ENCODE measurements at places on chromosomes 6 and 20.

GRCh38 chr6:114346451-114346850 is 3.6 kb upstream of the HS3ST5 start:
- DNase-seq: no peak

DNA sequence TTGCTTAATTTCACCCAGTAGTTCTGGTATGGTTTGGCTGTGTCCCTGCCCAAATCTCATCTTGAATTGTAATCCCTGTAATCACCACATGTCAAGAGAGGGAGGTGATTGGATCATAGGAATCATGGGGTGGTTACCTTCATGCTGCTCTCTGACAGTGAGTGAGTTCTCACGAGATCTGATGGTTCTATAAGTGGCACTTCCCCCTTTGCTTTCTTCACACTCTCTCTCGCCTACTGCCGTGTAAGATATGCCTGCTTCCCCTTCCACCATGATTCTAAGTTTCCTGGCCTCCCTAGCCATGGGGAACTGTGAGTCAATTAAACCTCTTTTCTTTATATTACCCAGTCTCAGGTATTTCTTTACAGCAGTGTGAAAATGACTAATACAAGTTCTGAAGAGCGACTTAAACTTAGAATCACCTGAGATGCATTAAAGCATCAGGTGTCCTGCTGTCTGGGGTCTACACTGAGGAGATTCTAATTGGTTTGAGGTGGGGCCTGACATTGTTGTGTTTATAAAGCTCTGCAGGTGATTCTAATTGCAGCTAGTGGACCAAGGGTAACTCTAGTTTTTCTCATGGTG is 82.1 kb upstream of the DTNBP1 start:
- DNase-seq: peak; percentile 33

- DNase-seq: no peak
Observed at GRCh38 chr6:88013554-88013953, 34.1 kb upstream of the SPACA1 start.

DNA sequence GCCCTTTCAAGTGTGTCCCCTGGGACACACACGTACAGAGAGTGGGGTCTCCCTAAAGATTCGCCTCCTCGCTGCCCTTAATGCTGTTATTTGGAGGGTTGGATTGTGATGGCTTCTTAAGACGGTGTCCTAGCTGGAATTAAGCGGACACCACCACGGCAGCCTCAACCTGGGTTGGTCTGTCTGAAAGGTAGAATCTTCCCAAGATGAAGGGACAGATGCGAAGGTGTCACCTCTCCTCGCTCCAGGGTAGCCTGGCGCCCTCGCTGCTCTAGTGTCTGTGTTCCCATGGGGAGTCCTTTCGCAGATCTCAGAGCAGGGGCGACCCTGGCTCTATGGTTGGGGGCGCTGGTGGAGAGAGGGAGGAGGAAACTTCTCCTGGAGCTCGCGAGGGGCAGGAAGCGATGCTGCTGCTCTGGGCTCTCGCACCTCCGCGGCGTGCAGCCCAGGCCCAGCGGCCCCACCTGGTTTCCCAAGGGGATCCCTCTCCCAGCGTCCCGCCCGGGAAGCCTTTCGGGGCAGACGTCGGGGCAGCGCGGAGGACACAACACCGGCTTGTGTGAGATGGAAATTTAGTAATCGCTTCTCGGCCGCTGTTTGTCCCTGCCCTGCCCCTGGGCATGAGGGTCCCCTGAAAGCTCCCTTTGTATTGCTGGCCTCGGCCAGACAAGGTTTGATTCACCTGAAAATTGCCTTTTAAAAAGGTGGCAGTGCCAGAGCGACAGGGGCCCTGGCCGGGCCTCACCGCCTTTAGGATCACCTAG is 1.7 kb downstream of the RSPO3 start:
- no peak for DNase-seq

GRCh38 chr6:154962753-154963152 is 32.4 kb upstream of the TIAM2 start:
- DNase-seq: no peak

- no peak for DNase-seq
Observed at GRCh38 chr6:33953171-33953570, 149.4 kb upstream of the MLN start.

DNA sequence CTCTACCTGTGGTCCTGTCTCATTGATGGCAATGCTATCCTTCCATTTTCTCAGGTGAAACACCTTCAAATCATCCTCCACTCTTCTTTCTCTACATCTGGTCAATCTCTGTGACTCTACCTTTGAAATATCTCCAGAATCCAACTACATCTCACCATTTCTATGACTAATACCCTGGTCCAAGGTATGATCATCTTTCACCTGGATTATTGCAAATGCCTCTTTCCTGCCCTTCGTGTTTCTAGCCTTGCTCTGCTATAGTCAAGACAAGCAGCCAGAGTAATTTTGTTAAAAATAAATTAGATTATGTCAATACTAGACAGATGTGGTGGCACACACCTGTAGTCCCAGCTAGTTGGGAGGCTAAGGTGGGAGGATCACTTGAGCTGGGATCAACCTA is 17.8 kb upstream of the BLCAP start:
- DNase-seq: no peak

DNA sequence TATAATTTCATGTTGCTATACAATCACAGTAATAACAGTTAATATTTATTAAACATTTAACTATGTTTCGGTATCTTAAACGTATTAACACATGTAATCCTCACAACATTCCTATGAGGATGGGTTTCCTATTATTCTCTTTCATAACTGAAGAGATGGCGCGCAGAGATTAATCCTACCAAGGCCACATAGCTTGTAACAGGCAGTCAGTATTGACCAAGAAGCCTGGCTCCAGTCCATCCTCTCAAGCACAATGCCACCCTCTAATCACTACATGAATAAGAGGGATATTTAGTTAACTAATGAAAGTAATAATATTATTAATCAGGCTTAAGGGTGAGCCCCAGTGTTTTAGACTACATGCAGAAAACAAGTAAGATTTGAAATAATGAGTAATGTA is 149.7 kb upstream of the SIM1 start:
- no peak for DNase-seq

- DNase-seq: no peak
Observed at GRCh38 chr20:38414769-38415450, 20.2 kb downstream of the SNHG17 start.

DNA sequence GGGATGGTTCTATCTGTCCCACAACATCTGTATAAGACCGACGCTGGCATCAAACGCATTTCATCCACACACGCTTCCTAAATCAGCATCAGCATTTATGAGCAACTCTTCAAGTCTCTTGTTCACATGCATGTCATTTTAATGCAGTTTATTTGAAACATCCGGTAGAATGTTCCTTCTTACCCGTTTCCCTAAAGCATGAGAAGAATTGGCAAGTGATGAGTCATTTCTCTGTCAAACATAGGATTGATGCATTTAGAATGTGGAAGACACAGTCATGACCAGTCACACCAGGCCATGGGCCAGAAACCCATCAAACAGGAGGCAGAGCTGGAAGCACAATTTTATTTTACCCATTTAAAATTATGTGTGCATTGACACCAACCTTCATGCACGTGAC is 122.8 kb downstream of the UST start:
- DNase-seq: no peak

GRCh38 chr6:136020691-136021090 is 169.2 kb downstream of the PDE7B start:
- DNase-seq: no peak

DNA sequence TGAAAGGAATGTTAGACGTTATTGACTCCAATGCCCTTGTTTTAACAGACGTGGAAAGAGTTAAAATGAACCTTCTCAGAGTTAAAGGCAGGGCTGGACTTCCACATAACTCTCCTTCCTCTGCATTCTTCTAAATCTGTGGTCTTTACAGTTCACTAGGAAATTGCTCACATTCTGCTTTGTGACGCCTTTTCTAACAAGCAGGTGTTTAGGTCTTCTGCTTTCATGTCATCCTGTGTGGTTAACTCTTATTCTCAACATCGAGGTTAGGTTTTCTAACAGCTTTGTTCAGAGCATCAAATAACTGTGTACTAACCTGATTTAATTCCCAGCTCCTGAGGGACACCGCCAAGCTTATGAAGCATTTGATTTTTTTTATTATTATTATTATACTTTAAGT is 81.3 kb upstream of the NT5E start:
- DNase-seq: no peak

GRCh38 chr6:64062960-64063683 is 427.5 kb downstream of the PHF3 start:
- no peak for DNase-seq

DNA sequence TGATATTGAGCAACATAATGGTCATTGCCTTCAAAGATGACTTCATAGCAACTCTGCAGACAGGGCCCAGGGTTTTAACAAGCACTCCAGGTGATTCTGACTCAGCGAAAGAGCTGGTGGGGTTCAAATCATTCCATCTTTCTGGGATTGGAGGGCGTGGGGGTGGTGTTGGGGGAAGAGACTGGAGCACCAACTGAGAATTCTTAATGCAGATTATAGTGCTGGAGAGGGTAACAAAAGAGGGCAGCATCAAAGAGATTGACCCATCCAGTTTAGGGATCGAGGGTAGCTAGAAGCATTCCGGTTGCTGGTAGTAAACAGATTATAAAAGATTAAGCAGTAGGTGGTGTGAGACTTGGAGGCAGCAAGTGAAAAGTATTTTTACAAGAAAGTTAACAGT is 15.9 kb downstream of the PFDN4 start:
- no peak for DNase-seq

DNA sequence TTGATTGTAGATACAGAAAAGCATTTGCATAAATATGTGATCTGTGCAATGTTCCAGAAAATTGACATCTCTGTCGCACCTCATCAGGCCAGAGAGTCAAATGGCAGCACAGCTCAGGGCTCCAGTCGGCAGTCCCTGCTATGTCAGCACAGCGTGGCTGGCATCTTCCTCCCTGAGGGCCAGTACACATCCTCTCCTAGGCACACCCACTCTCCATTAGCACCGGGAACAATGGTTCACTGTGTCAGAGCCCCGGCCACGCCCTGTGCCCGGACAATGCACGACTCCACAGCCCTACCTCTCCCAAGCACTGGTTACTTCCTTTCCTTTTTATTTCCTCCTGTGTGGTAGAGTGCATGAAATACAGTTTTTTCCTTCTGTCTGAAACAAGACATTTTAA is 114.9 kb downstream of the FOXC1 start:
- no peak for DNase-seq

GRCh38 chr20:34980543-34981233 is 25.0 kb downstream of the MYH7B start:
- DNase-seq: no peak

DNA sequence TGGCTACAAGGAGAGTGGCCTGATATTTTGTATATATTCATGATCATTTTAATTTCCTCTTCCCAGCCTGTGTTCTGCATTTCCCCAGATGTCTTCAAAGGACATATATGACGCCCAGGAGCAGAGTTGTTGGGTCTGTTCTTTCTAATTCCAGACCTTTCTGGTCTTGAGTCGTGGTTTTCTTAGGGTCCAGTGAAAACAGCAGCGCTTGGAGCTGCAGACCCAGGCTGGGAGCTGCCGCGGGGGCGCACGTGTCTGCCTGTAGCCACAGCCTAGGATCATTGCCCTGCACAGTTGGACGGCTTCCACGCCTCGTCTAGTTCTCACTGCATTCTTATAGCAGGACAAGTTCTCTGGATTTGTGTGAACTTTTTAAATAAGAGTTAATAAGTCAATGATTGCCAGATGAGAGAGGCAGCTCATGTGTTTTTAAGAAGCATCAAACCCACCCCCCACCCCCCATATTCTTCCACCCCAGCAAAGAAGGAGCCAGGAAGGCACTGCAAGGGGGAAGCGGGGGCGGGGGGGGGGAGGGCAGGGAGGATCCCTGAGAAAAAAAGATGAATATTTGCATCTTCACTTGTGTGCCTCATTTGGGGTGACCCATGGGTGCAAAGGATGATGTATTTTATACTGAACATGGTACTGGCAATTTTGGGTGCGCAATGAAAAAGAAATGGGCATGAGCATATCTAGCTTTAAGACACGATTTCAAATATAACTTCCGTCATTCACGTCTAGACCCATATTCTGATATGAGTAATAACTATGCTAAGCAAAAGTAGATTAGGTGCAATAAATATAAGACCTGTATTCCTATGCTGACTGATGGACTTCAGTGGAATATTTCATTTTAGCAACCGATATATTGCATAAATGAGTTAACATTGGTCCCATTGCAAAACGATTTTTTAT is 160.0 kb downstream of the TBXT start:
- DNase-seq: no peak

GRCh38 chr6:31094389-31094881 is 17.9 kb downstream of the C6orf15 start:
- DNase-seq: no peak

DNA sequence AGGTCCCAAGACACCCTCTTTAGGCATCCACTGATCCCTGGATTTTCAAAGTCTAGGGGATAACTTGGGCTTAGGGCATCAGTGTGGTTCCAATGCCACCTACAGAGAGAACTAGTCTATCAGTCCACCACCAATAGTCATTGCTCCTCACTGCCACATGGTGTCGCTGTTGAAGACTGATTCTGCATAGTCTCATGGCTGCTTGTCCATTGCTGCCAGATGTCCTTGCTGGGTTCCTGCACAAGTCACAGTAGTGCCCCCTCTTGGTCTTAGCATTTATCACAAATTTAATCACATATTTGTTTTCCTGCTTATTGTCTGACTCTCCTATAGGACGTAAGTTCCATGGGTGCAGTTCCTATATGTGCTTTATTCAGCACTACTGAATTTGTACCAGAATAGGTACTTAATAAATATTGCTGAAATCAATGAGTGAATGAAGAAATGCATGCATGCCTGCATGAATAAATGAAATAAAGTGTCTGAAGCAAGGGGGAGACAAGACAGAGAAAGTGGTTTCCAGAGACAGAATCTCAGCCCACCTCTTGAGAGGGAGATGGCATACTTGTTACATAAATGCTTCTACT is 45.9 kb upstream of the RALY start:
- peak; percentile 7 for DNase-seq

DNA sequence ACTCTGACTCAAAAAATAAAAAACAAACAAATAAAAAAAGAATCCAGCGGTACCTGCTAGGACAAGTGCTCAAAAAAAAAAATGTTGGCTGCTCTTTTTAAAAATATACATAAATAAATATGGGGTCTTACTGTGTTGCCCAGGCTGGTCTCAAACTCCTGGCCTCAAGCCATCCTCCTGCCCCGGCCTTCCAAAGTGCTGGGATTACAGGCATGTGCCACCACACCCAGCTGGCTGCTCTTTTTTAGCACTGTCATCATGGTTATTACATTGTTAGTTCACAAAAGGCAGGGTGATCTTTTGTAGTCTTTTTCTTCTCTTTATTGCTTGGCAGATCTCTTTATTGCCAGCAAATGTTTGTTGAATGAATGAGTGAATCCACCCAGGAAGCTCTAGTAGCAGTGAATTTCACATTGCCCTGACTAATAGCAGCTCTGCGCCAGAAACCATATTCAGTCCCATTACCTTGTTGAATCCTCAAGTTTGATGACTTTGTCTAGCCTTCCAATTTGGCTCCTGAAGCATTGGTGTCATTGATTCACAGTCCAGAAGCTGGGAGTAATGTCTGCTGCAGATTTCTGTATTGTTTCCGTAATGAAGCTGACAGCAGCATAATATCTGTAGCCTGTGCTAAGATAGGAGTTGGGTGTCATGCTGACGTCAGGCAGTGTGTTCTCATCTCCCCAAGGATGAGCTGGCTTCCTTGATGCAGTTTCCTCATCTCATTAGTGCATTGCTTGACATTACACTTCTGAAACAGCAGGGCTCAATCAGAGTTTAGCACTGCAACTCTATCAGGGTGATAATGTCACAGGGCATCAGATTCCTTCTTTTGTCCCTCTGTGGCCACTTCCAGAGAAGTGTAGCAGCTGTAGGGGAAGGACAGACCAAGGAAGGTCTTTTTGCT is 84.9 kb upstream of the TGM3 start:
- DNase-seq: no peak

GRCh38 chr6:160455081-160455480 is 106.9 kb downstream of the SLC22A3 start:
- DNase-seq: no peak

Measured in T-helper 2 cell (primary cell).